ENCODE measurements at places on chromosomes 5 and 9. TPM values are rescaled to one million over a fixed set of nuclear protein-coding genes. Genes with fewer than 3 reads are reported as not detected.

The HMMR gene
- 2.3 TPM for total RNA-seq

The DIRAS2 gene
- 0.07 TPM for total RNA-seq

The ZNF354C gene
- total RNA-seq: 1.6 TPM

The PIP5K1B gene
- total RNA-seq: 73.3 TPM

The SURF4 gene
- total RNA-seq: 117 TPM

The PCDHB15 gene
- total RNA-seq: 0.69 TPM

The TMEFF1 gene
- 0.38 TPM for total RNA-seq

The PAX5 gene
- total RNA-seq: 0.29 TPM

The CARD6 gene
- total RNA-seq: 3.5 TPM

The N4BP3 gene
- 1.7 TPM for total RNA-seq

The ANKDD1B gene
- 4.0 TPM for total RNA-seq

The GLRA1 gene
- total RNA-seq: not detected

The LOX gene
- total RNA-seq: 6.7 TPM

The NUTM2F gene
- total RNA-seq: not detected

The SLC9A3 gene
- 77.7 TPM for total RNA-seq

The NUDT2 gene
- 19.9 TPM for total RNA-seq

The EGFL7 gene
- total RNA-seq: 15.9 TPM

The PCDHGA3 gene
- total RNA-seq: 2.2 TPM

The PCDHGB2 gene
- total RNA-seq: 5.7 TPM

The SEMA6A gene
- total RNA-seq: 90.0 TPM

The SPINK6 gene
- not detected for total RNA-seq

The DNAI1 gene
- not detected for total RNA-seq

The FAM240B gene
- not detected for total RNA-seq

The KCNIP1 gene
- total RNA-seq: not detected

The PTGES gene
- 3.4 TPM for total RNA-seq

The PCDHAC2 gene
- total RNA-seq: 1.3 TPM

The P4HA2 gene
- total RNA-seq: 56.1 TPM

The SLIT3 gene
- 25.5 TPM for total RNA-seq

The PCDHA4 gene
- total RNA-seq: 0.85 TPM
